GM19239 (cell line): ENCODE measurements at places on chromosomes 2 and 18.

DNA sequence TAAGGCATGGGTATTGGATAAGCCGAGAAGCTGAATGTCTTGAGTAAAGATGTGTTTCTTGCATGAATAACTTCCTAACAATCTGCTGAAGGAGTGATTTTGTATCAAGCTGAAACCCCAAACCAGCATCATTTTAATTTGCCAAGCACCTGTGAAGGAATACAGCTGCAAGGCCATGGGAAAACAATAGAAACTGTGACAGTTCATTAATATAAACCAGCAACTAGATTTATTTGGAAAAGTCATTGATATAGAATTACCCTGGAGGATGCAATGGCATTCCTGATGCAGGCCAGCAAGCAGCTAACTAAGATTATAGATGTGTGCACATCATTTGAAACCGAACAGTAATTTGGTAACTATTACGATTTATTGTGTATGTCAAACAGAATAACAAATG lies 155.7 kb upstream of the TCF4 start:
- no peak for DNase-seq

GRCh38 chr2:127376257-127376656 lies 11.5 kb downstream of the MAP3K2 start:
- DNase-seq: no peak

DNA sequence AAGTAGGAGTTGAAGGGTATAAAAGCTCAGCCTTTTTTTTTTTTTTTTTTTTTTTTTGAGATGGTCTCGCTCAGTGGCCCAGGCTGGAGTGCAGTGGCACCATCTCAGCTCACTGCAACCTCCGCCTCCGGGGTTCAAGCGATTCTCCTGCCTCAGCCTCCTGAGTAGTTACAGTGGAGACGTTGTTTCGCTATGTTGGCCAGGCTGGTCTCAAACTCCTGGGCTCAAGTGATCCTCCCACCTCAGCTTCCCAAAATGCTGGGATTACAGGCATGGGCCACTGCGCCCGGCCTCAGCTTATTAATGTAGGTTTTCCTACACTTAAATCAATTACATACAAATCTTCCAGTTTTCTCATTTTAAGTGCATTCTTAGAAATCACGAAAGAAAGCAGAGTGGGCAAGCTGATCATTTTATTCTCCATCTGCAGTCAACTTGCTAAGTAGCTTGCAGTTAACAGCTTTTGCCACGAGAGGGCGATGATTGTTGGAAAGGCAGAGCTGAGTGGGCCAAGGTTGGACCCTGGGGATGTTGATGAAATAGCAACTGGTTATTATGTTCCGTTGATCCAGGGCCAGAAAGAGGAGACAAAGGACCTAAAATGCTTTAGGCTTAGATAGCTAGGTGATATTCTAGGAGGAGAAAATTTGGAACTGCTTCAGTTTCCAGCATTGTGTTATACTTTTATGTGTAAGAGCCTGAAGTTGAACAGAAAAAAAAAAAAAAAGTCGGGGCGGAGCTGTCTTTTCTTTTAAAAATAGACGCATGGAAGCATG lies 234.4 kb upstream of the EPAS1 start:
- peak; percentile 35 for DNase-seq

DNA sequence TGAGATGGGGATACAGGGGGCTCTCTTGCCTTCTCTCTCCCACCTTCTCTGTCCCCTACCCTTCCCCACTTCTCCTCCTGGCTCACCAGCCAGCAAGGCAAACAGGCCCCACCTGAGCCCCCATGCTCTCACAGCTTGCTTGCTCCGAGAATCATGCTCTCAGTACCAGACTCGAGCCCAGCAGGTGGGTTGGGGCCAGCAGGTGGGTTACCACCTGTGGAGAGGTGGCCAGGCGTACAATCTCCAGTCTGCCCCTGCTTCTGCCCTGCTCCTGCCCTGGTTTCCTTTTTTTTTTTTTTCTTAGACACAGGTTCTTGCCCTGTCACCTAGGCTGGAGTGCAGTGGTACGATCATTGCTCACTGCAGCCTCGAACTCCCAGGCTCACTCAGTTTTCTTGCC lies 214.5 kb downstream of the SH3RF3 start:
- DNase-seq: no peak

DNA sequence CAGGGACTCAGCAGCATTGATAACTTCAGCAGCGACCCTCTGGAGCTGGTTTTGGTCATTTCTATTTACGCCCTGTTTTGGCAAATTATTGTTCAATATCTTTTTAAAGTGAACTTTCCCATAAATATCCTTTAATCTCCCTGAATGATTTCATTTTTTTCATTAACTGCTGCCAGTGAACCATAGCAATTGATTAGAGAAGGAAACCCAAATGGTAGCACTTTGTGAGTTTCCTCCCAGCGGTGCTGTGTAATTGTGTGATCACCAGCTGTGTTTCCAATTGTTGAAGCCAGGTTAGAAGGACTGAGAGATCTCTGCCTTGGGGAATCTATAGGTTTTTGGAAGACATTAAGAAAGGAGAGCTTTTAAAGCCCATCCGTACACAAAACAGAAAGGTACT lies 16.3 kb downstream of the MAP3K20 start:
- no peak for DNase-seq

- DNase-seq: no peak
These were observed 134.8 kb upstream of the AGAP1 start for GRCh38 chr2:235358981-235359471.

DNA sequence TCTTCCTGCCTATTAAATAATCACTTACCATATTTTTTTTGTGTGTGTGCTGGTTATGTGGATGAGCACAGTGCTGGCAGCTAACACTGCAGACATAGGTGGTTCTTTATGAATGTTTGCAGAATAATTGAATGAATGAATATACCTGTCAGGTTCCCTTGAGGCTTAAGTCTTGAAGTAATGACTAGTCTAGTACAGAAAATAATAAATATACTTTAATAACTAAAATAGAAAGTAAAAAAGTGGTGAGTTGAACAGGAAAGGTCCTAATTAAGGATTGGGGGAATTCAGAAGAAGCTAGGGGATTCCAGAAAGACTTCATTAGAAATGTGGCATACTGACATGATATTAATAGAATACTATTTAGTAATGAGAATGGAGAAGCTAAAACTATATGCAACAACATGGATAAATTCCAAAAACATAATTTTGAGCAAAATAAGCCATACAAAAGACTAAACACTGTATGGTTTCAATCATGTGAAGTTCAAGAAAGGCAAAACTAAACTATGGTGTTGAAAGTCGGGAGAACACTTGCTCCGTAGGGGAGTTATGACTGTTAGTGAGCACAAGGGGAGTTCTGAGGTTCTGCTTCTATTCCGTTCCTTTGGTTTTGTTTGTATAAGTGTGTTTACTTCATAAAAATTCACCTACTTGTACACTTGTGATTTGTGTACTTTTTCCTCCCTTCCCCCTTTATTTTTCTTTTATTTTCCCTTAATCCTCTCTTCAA lies 464.6 kb downstream of the MTX2 start:
- no peak for DNase-seq

GRCh38 chr2:121150713-121151112 lies 134.3 kb downstream of the TFCP2L1 start:
- DNase-seq: no peak

DNA sequence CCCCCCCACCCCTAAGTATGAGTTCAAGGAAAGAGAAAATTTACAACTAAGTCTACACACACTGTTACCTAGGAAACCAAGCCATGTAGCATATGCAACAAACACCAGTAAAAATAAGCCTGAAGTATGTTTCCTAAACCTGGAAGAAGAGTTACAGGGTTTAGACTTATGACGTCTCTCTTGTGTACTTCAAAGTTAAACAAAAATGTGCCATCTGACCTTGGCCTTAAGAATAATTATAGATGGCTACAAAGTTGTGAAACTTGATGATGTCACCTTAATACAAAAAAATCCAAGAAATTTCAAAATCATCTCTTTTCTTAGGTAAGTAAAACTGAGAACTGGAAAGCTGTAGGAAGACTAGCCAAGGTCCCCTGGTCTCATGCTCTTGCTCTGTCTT lies 297.6 kb upstream of the NRXN1 start:
- no peak for DNase-seq

GRCh38 chr2:127585270-127585807 lies 49.9 kb downstream of the MYO7B start:
- no peak for DNase-seq

DNA sequence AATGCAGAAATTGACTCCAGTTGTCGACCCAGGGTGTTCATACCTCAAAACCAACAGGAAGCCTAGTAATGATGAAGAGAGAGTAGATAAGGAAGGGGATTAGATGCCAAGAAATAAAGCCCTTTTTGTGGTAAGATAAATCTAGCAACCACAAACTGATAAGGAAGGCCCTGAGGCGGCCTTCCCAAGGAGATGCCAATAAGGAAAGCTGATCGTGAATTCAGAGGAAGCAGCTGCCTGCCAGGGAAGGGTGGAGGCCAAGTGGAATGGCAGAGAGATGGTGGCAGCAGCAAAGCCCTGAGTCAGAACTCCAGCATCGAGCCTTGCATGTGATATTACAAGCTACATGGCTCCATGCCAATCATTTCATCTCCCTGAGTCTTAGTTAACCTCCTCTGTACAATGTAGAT lies 126.3 kb downstream of the IRS1 start:
- DNase-seq: no peak

GRCh38 chr2:75512455-75513212 lies 48.1 kb downstream of the EVA1A start:
- no peak for DNase-seq

DNA sequence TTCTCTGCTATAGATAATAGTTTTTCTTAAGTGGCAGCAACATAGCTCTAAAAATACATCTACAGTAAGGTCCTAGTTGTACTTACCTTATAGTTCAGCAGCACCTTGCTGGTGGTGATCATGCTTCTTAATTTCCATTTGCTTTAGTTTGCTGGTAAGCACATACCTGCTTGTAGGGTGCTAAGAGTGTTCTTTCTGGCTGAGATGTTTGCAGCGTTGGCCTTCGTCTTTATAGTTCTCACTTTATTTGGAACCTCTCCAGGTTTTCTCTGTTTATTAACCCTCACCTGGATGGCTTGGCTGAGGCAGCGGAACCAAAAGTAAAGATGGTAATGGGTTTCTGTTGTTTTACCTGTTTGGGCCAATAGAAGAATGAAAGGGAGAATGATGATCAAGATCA lies 123.6 kb upstream of the EFEMP1 start:
- no peak for DNase-seq

DNA sequence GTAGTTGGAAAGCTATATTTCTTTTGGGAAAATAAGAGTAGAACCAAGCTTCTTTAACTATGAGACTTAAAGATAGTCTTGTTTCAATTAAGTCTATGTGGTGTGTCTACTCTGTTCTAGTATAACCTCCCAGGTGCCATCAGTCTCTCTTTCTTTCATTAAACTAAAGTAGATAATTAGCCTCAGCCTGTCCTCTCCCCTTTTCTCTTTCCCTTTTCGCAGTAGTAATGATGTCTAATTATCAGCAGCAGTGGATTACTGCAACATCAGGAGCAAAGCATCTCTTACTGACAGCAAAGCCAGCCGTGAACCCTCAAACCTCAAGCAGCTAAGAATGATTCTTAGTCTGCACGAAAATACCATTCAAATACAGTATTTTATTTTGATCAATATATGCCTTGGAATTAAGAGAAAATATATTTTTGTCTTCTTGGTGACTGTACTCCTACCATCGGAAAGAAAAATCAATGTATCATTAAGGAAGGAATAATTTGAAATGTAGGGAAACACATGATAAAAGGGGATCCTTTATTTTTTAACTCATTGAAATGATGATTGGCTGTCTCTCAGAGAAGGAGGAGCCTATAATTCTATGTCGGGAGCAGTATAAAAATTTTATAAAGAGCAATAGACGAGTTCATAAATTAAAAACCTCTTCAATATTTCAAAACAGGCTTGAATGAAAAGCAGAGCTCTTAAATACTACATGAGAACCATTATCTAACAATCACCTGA lies 4.5 kb downstream of the NOL4 start:
- DNase-seq: no peak

DNA sequence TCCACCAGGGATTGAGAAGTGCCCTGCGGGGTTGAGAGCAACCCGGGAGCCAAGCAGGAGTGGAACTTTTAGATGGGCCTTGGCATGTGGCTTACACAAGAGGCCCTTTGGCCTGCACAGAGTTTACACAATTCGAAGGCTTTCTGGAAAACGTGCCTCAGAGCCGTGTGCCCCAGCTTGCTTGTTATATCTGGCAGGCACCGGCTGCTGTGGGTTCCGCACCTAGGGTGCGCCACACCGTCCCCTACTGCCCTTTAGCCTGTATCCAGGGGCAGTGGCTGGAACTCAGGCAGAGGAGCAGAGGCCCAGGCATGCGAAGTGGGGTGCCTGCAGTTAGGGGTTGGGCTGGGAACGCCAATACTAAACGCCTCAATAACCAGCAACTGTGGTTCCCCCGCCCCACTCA lies 32.9 kb upstream of the EDAR start:
- no peak for DNase-seq

DNA sequence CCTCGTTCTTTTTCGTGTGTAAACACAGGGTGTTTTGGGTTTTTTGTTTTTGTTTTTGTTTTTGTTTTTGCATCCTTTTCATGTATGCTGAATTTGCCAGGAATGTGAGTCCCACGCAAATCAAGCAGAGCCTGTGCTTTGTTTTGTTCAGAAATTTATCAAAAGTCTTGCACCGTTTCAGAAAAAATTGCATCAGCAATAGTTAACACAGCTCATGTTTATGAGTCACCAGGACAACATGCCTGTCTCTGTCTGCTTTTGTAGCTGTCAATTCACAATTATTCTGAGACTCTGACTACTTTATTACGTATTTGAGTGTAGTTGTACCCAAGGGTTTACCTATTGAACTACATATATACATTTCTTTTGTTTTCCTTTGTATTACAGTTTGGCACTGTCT lies 38.3 kb downstream of the MRPL44 start:
- no peak for DNase-seq

DNA sequence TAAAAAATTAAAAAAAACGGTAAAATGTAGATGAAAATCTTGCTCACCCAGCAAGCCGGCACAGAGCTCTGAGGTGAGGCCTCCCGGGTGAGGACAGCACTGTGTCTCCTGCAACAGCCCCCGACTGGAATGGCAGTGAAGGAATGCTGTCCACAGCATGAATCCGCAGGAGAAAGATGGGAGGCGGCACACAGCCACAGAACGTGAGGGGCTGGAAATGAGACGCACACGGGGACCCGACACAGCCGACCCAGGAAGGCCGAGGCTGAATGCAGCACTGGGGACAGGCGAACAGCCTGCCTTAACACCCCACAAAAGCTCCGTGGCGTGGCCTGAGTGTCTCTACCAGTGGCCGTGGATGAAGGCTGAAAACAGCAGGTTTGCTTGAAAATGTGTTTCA lies 34.7 kb downstream of the BOK start:
- DNase-seq: no peak

DNA sequence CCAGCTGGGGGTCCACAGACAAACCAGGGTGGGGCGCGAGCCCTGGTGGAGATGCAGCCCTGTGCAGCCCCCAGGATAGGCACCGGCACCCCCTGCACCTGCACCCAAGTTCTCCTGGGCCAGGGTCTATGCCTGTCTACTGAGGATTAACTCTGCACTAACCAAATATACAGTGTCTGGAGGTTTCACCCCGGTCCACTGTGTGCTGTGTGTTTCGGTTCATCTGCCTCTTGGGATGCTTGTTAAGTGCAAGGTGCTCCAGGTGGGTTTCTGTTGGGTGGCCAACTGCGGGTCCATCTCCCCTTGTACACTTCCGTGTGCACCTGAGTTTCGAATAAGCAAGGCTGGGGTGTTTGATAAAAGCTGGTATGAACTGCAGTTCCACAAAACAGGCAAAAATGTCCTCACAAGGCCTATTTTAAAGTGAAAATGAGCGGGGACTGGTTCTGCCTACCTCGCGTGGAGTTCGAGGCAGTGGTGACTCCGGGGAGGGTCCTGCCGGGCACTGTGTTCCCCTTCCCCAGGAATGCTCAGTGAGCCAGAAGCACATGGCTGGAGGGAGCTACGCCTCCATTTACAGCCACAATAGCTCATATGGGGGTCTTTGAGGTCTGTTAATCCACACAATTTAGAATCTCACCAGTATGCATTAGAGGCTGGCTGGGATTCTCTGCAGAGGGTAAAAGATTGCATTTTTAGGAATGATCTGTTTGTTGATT lies 70.7 kb downstream of the EDAR start:
- DNase-seq: no peak
